ENCODE measurements at places on chromosomes 12 and 14. TPM values are rescaled to one million over a fixed set of nuclear protein-coding genes. Genes with fewer than 3 reads are reported as not detected.

DNA sequence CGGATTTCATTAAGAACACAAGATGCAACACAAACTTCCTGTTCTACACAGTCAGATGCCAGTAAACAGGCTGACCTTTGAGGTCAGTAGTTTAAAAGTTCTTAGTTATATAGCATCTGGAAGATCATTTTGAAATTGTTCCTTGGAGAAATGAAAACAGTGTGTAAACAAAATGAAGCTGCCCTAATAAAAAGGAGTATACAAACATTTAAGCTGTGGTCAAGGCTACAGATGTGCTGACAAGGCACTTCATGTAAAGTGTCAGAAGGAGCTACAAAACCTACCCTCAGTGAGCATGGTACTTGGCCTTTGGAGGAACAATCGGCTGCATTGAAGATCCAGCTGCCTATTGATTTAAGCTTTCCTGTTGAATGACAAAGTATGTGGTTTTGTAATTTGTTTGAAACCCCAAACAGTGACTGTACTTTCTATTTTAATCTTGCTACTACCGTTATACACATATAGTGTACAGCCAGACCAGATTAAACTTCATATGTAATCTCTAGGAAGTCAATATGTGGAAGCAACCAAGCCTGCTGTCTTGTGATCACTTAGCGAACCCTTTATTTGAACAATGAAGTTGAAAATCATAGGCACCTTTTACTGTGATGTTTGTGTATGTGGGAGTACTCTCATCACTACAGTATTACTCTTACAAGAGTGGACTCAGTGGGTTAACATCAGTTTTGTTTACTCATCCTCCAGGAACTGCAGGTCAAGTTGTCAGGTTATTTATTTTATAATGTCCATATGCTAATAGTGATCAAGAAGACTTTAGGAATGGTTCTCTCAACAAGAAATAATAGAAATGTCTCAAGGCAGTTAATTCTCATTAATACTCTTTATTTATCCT, 13.5 kb downstream of the PTGER2 start:
- DNase-seq = no peak
- no peaks in the 10 kb centered on the region for H3K27me3 ChIP-seq
- H3K4me1 ChIP-seq = no peaks in the 10 kb centered on the region
- H3K4me3 ChIP-seq = no peak overlapping the region

The PEBP1 gene
- total RNA-seq = 511 TPM

DNA sequence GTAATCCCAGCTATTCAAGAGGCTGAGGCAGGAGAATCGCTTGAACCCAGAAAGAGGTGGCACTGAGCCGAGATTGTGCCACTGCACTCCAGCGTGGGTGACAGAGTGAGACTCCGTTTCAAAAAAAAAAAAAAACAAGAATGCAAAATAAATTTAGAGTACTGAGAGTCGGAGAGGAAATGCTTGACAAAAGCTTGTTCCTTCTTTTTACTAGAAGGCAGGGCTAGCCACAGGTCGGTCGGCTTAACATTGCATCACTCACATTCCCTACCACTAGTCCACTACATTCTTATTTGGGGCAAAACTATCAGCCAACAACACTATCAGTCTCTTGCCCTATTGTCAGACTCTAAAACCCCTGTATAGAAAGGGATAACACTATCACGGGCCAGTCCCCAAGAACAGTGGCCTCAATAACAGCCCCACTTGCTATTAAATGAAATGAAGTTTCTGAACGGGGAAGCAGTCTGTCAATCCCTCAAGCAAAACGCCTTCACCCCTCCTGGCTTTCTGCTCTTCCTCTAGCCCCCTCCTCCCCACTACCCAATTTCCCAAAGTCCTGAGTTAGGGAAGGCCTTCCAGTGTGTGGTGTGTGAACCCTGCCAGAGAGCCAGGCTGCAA, 1.0 kb downstream of the RNF41 start:
- DNase-seq = no peak
- peak overlapping the region; percentile 91 for H3K27ac ChIP-seq
- peak overlapping the region; percentile 78 for H3K4me3 ChIP-seq
- H3K4me1 ChIP-seq = peaks cover 2% of the 10 kb centered on the region
- no peaks in the 10 kb centered on the region for H3K36me3 ChIP-seq

DNA sequence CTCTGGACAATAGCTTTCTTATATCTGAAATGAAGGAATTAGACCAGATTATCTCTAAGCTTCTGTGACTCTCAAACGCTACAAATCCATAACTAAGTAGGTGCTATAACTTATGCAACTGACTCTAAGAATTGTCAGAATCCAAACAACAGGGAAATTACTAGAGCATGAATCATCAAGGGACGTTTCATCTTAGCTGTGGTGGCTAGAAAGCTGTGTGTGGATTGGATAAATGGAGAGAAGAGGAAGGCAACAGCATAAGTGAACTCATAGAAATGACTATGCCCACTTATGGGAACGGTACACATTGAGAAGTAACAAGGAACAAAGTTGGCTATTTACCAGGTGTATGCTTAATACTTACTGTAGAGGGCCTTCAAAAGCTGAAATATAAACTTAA, 96.0 kb upstream of the NEDD1 start:
- no peak overlapping the region for H3K4me3 ChIP-seq
- no peaks in the 10 kb centered on the region for H3K4me1 ChIP-seq
- H3K27ac ChIP-seq = no peak overlapping the region

The GLI1 gene
- total RNA-seq = 0.43 TPM

GRCh38 chr14:92938235-92938875, 15.4 kb downstream of the CHGA start:
- H3K4me3 ChIP-seq = no peak overlapping the region
- H3K27me3 ChIP-seq = no peaks in the 10 kb centered on the region
- H3K27ac ChIP-seq = no peak overlapping the region
- H3K4me1 ChIP-seq = peaks cover 11% of the 10 kb centered on the region
- no peaks in the 10 kb centered on the region for H3K36me3 ChIP-seq

The ACVRL1 gene
- total RNA-seq = 7.5 TPM

DNA sequence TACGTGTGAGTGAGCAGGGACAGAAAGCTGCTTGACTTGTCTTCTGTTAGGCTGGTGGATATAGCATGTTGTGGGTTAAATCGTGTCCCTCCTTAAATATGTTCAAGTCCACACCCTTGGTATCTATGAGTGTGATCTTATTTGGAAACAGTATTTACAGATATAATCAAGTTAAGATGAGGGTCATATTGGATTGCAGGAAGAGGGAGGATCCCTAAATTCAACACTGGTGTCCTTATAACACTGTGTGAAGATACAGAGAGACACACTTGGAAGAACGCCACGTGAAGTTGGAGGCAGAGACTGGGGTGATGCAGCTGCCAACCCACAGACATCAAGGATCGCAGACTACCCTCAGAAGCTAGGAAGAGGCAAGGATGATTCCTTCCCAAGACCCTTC, 275.2 kb upstream of the SSTR1 start:
- H3K27me3 ChIP-seq = no peaks in the 10 kb centered on the region
- H3K4me1 ChIP-seq = no peaks in the 10 kb centered on the region
- no peak overlapping the region for H3K27ac ChIP-seq

DNA sequence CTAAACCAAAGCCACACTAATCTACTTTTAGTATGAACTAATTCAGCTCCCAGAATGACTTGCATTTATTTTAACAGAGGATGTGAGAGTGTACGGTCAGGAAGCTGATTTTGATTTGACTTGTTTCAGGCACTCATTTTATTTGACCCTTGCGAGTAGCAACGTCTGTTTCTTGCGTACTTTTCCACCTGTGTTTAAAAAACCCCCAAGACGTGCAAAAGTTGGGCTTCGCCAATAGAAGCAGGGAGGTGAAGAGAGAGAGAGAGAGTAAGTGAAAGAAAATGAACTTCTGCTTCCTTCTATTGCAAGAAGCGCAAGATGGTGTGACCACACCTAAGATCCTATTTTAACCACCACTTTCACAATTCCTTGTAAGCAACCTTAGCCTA, 6.7 kb upstream of the SLC15A4 start:
- no peaks in the 10 kb centered on the region for H3K27me3 ChIP-seq
- no peak for DNase-seq
- no peak overlapping the region for H3K27ac ChIP-seq
- H3K4me3 ChIP-seq = no peak overlapping the region
- no peaks in the 10 kb centered on the region for H3K4me1 ChIP-seq

The SLCO1B1 gene
- 137 TPM for total RNA-seq

DNA sequence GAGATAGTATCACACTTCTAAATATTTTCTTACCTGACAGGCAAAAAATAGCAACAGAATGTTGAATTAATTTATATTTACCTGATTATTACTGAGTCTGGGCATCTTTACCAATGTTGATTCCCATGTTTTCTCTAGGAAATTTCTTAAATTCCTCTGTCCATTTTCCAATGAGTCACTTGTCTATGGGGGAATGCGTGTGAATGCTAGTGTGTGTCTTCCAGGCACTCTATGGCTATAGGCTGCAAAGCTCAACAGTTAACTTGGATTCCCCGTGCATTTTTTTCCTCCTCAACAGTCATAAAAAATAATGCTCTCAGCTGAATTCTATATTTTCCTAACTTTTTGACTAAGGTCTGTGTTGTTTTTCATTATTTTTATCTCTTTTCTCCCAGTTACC, 1385.8 kb upstream of the FLRT2 start:
- DNase-seq = no peak
- H3K4me1 ChIP-seq = no peaks in the 10 kb centered on the region
- H3K27ac ChIP-seq = no peak overlapping the region
- no peak overlapping the region for H3K4me3 ChIP-seq

GRCh38 chr14:100010679-100011078, 54.5 kb upstream of the EVL start:
- H3K27ac ChIP-seq = no peak overlapping the region
- H3K4me1 ChIP-seq = no peaks in the 10 kb centered on the region
- no peak overlapping the region for H3K4me3 ChIP-seq
- H3K36me3 ChIP-seq = no peaks in the 10 kb centered on the region
- no peak for DNase-seq
- no peaks in the 10 kb centered on the region for H3K27me3 ChIP-seq

GRCh38 chr12:3728686-3729085, 24.2 kb downstream of the CRACR2A start:
- no peak overlapping the region for H3K4me3 ChIP-seq
- DNase-seq = no peak
- H3K36me3 ChIP-seq = no peaks in the 10 kb centered on the region
- no peaks in the 10 kb centered on the region for H3K4me1 ChIP-seq

The RHOJ gene
- 3.6 TPM for total RNA-seq

GRCh38 chr14:35988972-35989690, 163.0 kb downstream of the BRMS1L start:
- H3K27ac ChIP-seq = no peak overlapping the region
- DNase-seq = no peak
- H3K27me3 ChIP-seq = no peaks in the 10 kb centered on the region
- no peak overlapping the region for H3K4me3 ChIP-seq
- H3K4me1 ChIP-seq = no peaks in the 10 kb centered on the region

The OAS3 gene
- total RNA-seq = 6.9 TPM

- H3K36me3 ChIP-seq = no peaks in the 10 kb centered on the region
- no peaks in the 10 kb centered on the region for H3K27me3 ChIP-seq
- H3K27ac ChIP-seq = peak overlapping the region; percentile 52
- peaks cover 23% of the 10 kb centered on the region for H3K4me1 ChIP-seq
- no peak for DNase-seq
Observed at GRCh38 chr12:24499151-24500146, 449.5 kb downstream of the BCAT1 start.

GRCh38 chr12:93805736-93806141, 128.6 kb downstream of the CRADD start:
- H3K27me3 ChIP-seq = no peaks in the 10 kb centered on the region
- no peaks in the 10 kb centered on the region for H3K4me1 ChIP-seq
- H3K36me3 ChIP-seq = no peaks in the 10 kb centered on the region
- no peak overlapping the region for H3K4me3 ChIP-seq

Data from right lobe of liver (tissue), 6 donors.